ENCODE measurements at places on chromosomes 13 and 19.

DNA sequence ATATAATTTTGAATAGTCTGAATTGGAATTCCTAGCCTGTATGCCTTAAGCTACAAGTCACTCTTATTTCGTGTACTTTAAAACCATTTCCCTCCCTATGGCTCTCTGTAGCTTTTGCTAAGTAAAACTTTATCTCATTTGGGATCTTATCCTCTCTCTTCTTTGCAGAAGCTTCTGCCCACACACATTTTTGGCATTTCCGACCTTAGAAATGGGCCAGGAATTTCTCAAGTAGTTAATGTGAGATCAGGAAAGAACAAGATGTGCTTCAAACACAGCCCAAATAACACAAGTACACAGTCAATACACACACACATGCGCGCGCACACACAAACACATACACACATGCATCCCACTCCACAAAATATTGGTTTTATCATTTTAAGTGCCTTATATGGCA lies 931.0 kb upstream of the MIR17HG start:
- DNase-seq, result no peak

- no peak for DNase-seq
Observed at GRCh38 chr13:33206945-33207614, 78.5 kb downstream of the STARD13 start.

DNA sequence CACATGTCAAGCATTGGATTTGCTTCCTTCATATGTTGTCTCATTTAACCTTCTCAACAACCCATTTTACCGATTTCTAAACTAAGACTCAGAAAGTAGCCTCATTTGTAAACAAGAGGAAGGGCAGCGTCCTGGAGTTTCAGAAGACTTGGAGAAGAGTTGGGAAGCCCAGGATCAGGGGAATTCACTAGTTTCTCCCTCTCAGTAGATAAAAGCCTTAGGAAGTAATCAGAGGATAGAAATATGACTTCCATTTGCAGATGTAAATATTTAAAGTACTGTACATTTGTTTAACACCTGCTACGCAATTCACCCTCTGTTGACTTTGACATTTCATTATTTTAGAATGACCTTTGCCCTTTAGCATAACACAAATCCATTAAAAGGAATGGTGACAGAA lies 216.4 kb downstream of the DCT start:
- no peak for DNase-seq

DNA sequence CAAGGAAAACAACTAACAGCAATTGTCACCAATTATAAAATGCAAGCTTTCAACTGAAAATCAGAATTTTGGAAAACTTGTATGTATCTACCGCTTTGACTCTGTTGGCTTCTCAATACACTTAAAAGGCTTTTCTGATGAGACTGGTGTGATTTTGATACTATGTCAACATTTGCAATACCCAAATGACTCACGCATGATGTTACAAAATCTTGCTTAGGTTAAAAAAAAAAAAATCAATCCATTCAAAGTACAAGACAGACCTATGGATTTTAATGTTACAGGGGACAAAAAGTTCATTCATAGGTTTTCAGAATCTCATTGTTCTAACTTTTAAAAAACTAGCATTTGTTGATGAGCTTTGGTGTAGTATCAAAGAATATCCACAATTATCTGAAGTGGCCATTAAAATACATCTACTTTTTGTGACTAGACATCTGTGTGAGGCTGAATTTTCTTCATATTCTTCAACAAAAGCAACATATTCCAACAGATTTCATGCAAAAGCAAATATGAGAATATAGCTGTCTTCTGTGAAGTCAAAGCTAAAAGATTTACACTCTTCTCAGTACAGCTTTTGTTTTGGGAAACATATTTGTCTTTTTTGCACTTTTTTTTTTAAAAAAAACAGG lies 10.7 kb downstream of the ELF1 start:
- peak; percentile 44 for DNase-seq

GRCh38 chr13:91357613-91358386 lies 10.3 kb downstream of the MIR17HG start:
- no peak for DNase-seq

DNA sequence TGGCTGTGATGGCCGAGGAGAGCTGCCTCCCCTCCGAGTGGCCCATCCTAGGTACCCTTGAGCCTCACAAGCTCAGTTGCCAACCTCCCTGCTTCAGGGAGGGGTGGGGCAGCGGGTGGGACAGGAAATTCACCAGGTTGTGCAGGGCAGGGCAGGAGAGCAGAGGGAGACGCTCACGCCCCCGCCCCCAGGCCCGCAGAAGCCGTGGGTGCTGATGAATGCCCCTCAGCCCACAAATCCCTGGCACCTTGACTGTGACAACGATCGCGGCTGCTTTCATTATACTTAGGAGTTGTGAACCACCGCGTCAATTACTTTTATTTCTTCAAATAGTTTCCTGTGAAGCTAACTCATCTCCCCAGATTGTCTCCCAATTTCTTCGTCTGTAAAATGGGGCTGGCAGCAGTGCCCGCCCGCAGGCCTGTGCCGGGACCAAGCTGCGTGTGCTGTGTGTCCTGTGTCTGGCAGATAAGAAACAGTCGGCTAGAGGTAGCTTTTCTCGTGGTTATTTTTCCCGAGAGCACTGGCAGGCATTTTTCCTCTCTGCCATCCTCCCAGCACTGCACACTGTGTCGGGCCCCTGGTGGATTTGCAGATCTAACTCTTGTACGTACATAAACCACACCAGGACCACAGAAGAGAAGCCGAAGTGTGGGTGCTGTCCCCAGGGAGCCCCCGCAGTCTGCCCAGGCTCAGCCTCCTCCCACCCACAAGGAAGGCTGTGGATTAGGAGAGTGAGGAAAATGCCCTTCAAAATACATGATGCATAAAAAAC lies 7.9 kb upstream of the RASA3 start:
- no peak for DNase-seq

GRCh38 chr13:93805736-93806135 lies 579.1 kb downstream of the GPC6 start:
- no peak for DNase-seq

- peak; percentile 27 for DNase-seq
Observed at GRCh38 chr13:77516342-77516789, 19.1 kb upstream of the SCEL start.

DNA sequence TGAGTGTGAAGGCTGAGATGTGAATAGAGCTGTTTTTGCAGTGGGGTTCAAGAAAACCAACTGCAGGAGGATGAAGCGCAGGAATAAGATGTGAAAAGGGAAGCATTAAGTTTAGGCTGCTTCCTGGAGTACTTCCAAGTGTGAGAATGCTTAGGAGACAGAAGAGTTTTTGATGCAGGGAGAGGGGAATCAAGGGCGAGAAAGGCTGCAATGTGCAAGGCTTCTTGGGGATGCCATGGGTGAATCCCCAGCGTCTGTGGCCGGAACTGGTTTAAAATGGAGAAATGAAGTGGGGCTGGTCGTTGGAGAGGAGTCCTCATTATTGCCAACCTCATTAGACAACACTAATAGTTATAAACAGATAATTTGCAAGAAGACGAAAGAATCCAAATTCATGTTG lies 764.9 kb downstream of the LIG4 start:
- DNase-seq, result no peak

- DNase-seq, result no peak
Observed at GRCh38 chr19:30403203-30403985, 31.2 kb downstream of the ZNF536 start.

DNA sequence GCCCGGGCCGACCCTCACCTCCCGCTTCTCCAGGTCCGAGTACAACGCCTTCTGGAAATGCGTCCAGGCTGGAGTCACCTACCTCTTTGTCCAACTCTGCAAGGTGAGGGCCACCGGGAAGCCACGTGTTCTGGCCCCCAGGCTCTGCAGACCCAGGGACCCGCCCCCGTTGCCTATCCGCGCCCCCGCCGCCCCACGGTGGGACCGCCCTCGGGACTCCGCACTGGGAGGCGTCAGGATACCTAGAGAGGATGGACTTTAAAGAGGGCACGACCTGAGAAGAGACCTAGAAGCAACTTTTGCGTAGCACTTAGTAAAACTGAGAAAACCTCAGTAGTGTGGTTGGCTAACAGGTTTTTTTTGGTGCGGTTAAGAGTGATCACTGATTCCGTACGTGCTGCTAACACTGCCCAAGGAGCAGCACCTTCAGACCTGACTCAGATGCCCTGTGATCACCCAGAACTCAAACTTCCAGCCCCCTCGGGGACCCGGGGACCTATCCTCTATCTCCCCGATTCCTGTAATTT lies 492 bp downstream of the TMEM147 start:
- DNase-seq, result no peak

GRCh38 chr19:10913716-10914340 lies 14.6 kb downstream of the YIPF2 start:
- no peak for DNase-seq

DNA sequence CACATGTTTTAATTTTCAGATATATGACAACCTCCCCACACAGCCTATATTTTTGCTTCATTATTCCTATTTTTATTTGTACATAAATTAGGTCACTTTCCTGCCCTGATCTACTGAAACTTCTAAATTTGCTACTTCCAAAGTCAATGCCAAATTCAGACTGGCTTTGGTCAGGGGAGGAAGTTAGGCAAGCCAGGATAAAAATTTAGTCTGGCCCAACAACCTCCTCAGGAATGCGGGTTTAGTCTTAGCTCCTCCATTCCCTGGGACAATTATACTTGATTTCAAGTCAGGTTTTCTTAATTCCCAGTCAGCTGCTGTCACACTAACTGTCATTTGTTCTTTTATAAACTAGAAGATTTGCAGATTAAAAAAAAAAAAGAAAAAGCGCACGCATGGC lies 84.3 kb downstream of the TM9SF2 start:
- DNase-seq, result no peak

DNA sequence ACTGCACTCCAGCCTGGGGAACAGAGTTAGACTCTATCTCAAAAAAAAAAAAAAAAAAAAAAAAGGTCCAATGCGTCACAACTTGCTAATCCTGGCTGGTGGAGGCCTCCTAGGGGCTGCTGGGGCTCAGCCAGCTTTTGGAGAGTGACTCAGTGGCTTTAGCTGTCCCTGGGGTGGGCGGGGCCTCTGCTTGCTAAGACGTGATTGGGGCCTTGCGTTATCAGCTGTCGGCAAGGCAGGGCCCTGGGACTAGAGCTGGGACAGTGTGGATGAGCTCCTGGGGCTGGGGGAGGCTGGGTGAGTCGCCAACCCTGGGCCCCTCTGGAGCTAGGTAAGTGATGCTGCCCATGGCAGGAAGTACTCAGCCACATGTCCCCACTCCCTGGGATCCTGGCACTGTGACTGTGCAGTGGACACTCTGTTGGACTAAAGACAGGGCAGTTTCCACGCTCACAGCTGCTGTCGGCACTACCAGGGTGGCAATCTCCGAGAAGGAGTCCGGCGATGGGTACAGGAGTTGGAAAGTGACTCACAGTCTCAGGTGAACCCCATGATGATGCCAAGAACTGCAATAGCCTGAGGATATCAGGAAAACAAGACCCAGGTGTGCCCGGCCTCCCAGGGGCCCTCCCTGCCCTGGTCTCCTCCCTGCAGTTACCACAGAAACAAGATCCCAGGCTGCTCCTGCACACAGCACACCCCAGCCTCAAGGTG lies 32.2 kb downstream of the F2RL3 start:
- DNase-seq, result peak; percentile 68

GRCh38 chr19:10402441-10403038 lies 802 bp downstream of the CDC37 start:
- DNase-seq, result no peak

All from epithelial cell of prostate (primary cell).